DMS53 (cell line): ENCODE measurements at places on chromosomes 11 and 22.

DNA sequence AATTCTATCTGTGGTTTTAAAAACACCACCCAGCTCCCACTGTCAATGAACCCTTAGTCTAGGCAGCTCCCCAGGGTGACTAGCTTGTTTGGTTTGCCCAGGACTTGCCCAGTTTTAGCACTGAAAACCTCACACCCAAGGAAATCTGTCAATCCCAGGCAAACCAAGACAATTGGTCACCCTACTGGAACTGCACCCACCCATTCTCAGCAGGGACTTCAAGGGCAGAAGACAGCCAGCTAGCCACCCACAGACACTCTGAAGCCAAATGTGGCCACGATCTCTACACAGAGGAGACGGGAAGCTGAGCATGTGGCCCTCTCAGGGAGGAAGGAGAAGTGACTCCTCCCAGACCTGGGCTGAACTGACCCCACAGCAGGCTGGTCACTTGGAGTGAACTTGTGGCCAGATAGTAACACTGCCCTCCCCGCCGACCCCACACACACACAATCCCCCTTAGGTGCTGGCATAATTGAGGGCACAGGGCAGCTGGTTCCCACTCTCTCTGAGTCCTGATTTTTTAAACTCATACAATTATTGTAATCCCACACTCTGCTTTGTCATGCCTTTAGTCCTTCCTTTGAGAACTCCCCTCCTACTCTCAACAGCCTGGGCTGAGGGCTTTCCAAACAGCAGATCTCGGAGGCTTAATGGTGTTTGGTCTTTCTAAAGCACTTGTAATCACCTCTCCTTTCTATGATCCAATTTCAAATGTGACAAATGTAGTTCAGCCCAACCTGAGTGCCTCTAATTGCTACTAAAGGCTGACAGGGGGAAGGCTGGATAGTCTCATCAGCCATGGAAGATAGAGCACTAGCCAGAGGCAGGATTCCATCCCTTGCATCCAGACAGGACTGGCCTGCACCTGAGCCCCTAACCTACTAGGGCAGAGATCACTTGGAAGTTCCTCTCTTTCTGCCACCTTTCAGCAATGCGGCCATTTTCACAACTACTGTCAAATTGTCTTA lies 74.7 kb upstream of the DRD2 start:
- DNase-seq: no peak

GRCh38 chr11:65169164-65169641 lies 830 bp upstream of the SPDYC start:
- DNase-seq: peak; percentile 31

DNA sequence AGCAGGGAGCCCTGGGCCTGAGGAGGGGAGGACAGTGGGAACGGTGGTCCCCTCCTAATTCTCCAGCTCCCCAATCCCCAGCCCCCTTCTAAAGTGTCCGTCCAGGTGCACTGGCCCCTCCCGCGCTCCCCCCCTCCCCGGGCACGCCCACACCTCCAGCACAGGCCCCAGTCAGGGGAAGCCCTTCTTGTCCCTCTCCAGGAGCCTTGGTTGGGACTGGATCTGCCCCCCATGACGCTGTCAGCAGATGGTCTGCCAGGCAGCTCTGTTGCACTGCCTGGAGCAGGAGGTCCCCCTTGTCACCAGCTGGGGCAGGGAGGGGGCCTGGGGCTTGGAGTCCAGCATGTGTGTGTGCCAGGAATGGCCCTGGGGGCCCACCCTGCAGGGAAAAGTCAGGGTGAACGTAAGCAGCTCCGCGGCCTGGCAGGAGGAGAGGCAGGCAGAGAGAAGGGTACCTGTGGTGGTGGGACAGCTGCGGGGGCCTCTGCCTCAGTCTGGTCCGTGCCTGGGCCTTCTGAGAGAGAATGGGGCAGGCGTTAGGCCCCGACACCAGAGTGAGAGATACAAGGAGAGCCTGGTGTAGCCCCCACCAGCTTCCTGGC lies 1.6 kb downstream of the IRF7 start:
- peak; percentile 53 for DNase-seq

GRCh38 chr11:118625036-118625690 lies 17.7 kb downstream of the PHLDB1 start:
- peak; percentile 58 for DNase-seq

DNA sequence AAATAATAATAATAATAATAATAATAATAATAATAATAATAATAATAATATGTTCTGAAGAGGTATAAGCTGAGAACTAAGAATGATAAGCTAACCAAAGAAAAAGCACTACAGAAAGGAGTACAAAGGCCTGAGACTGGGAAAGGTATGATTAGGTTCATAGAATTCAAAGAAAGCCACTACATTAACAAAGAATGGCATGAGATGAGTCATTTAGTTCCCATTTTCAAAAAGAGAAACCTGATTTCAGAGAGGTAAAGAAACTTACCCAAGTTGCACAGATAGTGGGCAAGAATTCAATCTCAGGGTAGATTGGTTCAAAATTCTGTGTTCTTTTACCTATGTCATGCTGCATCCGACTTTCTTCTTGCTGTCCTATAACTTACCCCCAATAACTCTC lies 350.9 kb downstream of the TTC28 start:
- no peak for DNase-seq

DNA sequence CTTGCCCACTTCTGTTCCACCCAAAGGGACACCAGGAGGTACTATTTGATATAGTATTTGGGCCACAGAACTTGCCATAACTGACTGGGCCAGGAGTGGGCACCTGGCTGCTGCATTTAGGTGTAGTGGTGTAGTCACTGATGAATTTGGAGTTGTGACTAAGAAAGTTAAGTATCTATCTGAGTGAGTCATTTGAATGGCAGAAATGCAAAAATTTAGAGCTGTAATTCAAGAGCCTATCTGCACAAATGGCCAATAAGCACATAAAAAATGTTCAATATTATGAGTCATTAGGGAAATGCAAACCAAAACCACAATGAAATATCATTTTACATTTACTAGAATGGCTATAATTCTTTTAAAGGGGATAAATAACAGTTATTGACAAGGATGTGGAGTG lies 14.7 kb downstream of the GLYATL2 start:
- no peak for DNase-seq

- no peak for DNase-seq
These were observed 24.2 kb upstream of the KRTAP5-6 start for GRCh38 chr11:1672613-1673350.

- no peak for DNase-seq
These were observed 23.6 kb upstream of the ETS1 start for GRCh38 chr11:128610721-128611617.

DNA sequence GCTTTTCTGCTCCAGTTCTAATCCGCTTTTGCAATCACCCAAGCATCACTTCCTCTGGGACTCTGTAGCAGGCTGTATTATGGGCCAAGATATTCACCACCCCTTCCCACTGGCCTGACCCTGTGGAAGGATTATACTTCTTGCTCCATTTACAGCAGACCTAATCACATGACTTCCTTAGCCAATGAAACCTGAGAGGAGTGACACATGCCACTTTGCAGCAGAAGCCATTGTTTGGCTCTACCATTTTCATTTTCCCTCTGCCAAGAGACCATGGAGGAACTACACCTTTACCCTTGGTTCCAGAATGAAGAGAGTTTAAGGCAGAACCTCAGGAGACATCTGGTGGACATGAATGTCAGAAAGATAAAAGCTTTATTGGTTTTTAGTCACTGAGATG lies 134.9 kb upstream of the HSD17B12 start:
- peak; percentile 18 for DNase-seq

DNA sequence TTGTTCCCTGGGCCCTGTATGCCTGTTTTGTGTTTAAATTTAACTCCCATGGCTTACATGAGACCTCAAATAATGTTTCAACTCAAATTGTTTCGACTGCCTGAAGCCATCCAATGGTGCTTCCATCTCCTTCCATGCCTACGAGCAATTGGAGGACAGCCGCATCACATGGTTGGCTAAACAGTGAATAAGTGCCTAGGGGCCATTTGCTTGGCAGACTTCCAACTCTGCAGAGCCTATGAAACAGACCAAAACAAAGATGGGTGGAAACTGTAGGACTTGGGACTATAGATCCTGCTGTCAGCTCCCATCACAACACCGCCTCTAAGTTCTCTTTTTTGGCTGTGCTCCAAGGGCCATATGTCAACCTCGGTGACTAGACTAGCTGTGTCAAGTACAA lies 84.1 kb downstream of the PARVA start:
- no peak for DNase-seq

GRCh38 chr22:33513388-33514338 lies 406.6 kb downstream of the LARGE1 start:
- DNase-seq: peak; percentile 56

GRCh38 chr11:30451626-30452025 lies 128.7 kb downstream of the ARL14EP start:
- DNase-seq: no peak

- peak; percentile 58 for DNase-seq
These were observed 352 bp downstream of the C22orf23 start for GRCh38 chr22:37953062-37953436.

GRCh38 chr11:110092111-110092514 lies 1.1 kb upstream of the ZC3H12C start:
- no peak for DNase-seq

- no peak for DNase-seq
These were observed 421.8 kb downstream of the ETS1 start for GRCh38 chr11:128165572-128165971.
